ENCODE measurements at places on chromosomes 5 and 9. TPM values are rescaled to one million over a fixed set of nuclear protein-coding genes. Genes with fewer than 3 reads are reported as not detected.

HCN1 gene
- total RNA-seq, result not detected

TTLL11 gene
- 2.0 TPM for total RNA-seq

DNA sequence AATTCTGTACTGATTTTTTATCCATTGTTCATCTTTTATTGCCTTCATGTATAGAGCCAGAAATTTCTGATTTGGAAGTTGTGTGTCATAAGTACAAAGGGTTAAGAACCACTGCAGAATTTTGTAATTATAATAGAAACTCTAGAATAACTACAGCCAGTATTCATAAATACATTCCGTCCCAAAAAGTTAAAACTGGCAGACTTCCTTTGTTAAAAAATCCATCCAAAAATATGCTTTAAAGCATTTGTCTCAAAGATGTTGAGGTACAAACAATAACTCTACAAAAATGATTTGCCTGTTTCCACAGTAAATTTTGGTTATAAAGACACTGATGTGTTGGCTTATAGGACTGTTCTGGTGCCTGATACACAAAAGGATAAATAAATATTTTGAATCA is 436.6 kb downstream of the DTWD2 start:
- no peak for DNase-seq

DNA sequence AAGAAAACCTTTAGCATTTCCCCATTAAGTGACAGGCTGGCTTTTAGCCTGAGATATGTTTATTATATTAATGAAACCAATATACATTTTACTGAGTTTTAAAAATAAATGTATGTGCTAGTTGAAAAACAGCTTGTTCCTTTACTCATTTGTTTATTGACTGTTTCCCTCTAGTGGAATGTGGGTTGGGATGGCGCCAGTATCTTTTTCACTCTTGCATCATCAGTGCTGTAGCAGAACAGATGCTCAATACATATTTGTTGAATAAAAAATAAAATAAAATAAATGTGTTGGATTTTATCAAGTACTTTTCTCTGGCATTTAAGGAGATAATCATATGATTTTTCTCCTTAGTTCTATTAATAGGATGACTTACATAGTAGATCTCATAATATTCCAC is 43.0 kb downstream of the FSTL4 start:
- DNase-seq, result no peak

- DNase-seq, result no peak
Measured at GRCh38 chr9:89872913-89873707, 268.3 kb downstream of the GADD45G start.

DNA sequence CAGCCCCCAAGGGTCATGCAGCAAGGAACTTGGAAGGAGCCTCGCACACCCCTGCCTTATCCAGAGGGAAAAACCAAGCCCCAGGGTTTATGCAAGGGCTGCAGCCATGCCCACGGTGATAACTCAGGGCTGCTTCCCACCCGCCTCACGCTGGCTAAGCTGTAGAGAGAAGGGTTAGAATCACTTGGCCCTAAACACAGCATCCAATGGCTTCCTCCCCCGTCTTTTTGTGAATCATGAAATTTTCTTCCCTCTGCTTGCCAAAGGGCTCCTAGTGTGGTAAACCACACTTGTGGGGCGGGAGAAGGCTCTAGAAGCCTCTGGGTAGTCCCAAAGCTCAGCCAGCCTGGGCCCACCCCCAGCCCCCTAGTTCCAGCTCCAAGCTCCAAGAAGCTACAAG is 55.9 kb upstream of the ORM1 start:
- no peak for DNase-seq

DNA sequence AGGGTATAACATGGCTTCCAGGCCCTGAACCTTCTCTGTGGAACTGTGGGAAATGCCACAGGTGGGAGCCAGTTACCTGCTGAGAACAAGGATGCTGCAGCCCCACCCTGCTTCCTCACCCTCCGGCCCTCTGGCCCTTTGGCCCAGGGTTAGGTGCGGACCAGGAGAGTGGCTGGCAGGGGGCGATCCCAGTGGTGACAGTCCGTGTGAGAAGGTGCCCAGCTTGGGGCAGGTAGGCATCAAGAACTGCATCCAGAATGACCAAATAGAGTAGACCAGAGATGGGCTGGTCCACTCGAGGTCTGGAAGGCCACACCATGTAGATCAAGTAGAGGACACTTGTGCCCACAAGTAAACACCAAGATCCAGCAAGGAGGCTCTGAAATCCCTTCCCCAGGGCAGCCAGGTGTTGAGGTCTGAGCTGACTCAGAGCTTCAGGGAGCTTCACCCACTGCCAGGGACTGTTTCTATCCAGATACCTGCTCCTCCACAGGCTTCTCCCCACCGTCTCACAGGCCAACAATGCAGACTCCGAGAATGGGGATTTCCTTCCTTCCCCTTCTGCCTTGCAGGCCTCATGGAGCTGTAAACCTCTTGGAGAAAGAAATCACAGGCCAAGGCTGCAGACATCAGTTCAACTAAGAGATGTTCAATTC is 61.4 kb upstream of the ZSWIM6 start:
- DNase-seq, result no peak

GLRA1 gene
- total RNA-seq, result not detected

DNA sequence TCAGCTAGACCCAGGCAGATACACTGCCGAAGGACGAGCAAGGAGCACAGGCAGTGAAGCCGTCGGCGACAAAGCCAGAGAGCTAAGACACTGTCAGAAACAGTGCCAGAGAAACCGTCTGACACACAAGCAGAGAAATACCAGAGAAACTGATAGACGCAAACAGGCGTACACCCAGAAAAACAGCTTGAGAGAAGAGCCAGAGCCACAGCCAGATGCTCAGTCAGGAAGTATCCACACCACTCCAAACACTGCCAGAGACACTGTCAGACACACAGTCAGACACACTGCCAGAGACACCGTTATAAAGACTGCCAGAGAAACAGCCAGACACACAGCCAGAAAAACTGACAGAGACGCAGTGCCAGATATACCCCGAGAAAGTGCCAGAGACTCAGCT is 19.1 kb downstream of the CNTFR start:
- no peak for DNase-seq

PCDHB14 gene
- total RNA-seq, result 6.2 TPM

DNA sequence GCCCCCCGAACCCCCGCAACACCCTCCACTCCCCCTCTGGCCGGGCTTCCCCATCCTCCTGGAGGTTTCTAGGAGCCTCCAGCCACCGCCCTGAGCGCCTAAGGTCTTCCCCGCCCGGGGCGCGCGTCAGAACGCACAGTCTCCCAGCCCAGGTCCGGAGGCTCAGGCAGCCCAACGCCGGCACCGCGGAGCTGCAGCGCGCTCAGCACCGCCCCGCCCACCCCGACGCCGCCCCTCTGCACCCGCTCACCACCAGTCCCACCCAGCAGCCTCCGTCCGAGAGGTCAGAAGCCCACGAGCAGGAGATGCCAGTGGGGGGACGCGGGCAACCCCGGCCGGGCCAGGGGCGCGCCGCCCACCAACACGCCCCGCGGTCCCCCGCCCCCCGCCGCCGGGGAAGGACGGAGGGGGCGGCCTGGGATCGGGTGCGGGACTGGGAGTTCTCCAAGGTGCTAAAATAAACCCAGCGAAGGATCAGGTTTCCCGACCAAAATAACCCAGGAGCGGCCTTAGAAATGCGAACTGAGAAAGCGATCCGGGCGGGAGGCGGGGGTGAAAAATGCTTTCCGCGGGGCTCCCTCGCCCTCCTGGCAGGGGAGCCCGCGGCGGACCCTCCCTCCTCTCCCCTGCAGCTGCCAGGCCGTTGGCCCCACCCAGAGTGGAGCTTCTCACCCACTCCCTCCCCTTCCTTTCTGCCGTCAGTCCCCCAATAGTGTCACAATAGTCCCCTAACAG is 6.5 kb upstream of the FAM78A start:
- DNase-seq, result no peak

GRCh38 chr5:32223972-32224609 is 50.0 kb upstream of the GOLPH3 start:
- peak; percentile 30 for DNase-seq

DNA sequence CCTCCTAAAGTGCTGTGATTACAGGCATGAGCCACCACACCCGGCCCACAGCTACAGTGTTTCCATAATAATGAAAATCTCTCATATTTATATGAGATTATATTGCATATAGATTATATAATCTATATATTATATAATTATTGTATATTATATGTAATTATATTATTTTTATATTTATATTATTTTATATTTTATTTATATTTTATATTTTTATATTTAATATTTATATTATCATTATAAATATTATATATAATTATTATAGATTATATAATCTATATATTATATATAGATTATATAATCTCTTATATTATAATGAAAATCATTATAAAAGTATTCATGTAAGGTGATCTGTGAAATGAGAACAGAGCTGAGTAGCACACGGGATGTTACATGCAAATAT is 11.5 kb downstream of the ANKRD18B start:
- DNase-seq, result no peak

DNA sequence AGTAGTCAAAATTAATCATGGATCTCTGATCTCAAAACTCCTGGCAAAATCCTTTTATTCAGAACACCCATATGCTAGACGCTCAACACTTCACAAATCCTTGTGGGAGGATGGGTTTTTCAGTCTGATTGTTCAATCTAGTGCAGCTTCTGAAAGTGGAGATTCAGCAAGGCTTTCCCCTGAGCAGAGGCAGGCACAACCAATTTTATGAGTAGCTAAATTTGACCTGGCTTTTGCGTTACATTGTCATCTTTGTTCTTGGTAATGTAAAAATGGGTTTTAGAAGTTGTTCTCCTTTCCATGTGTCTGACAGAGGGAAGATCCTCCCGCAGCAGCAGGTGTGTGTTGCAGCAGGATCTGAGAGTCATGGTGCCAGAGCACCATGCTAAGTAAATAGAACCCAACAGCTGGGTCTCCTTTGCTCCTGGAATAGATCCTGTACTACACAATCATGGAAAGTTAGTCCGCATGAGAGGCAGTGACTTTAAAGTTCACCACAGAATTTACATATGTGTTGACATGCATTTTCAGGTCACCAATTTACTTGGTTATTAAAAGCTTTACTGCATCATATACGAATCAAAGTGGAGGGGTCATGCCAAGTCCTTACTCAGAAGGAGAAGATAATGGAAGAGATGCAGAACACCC is 70.1 kb upstream of the MEF2C start:
- no peak for DNase-seq

DNA sequence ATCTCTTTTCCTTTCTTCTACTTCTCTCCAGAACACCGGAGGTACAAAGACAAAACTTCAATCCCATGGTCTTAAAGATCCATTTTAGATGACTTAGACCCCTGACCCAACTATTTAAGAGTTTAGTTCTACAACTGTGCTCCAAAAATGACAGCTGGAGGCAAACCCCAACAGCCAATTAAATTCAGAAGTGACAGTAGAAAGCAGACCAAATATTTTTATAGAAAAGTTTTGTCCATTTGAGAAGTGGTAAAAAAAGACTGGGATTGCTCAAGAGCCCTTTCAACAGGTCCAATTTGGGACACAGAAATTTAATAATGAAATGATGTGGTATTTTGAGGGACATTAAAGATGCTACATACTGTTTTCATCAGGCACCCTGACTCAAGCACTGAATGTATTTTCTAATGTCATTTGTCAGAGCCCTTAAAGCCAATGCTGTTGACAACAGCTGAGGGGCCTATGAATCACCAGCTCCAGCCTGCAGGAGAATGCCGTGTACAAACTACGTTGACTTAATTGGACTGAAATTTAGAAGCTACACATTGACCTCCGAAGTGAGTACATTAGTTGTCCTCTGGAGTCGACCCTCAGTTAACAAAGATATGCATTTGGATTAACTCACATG is 147.5 kb upstream of the PIK3R1 start:
- no peak for DNase-seq

DNA sequence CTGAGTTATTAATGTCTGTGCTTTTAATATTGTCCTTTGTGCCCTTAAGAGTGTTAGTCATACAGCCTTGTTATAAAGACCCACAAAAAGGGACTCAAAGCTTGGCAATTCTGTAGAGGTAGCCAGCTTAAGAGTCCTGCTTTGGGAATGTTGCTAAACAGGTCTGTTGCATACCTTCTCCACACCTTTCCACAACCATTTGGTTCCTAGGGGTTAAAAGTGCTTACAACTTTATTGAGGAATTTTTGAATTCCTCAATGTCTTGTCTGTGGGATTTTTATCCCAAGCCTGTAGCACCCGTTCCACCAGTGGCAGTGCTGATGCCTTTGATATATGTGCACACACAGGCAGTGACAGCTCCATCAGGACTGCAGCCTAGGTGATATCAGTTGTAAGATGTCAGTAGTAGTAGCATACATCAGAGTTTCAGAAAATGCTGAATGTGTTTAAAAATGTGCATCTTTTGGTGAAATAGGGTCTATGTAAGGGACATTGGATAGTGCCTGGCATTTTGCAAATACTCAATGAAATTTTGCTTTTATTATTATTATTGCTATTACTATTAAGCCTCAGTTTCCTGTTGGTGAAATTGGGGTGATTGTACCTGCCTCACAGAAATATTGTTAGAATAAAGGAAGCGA is 68.5 kb downstream of the WWC1 start:
- no peak for DNase-seq

PROB1 gene
- total RNA-seq, result not detected

DNA sequence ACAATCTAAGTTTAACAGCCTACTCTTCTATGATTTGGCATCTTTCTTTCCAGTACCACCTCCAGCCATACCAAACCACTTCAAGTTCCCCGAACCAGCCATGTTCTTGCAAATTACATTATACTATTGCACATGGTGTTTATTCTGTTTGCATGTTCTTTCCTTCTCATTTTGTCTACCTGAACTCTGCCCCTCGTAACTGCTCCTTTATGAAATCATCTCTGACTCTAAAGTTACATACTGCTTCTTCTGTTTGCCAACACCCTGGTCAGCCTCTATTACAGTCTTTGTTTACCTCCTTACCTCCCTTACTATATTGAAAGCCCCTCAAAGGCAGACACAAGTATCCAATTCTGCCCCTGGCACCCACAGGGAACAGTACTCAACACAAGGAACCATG is 6.0 kb downstream of the PPP6C start:
- DNase-seq, result no peak

AGXT2 gene
- not detected for total RNA-seq

GRCh38 chr5:30040488-30041118 is 1152.9 kb upstream of the CDH6 start:
- peak; percentile 82 for DNase-seq

GRCh38 chr9:18543406-18544192 is 69.6 kb downstream of the ADAMTSL1 start:
- no peak for DNase-seq

GRCh38 chr9:16871336-16872151 is 1.1 kb upstream of the BNC2 start:
- peak; percentile 17 for DNase-seq

DNA sequence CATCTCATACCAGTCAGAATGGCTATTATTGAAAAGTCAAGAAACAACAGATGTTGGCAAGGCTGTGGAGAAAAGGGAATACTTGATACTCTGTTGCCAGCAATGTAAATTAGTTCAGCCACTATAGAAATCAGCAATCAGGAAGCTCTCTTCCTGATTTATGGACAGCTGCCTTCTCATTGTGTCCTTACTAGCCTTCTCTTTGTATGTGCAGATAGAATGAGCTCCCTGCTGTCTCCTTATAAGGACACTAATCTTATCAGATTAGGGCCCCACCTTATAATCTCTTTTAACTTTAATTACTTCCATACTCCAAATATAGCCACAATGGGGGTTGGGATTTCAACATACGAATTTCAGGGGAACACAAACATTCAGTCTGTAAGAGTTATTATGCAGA is 38.0 kb downstream of the KCNV2 start:
- DNase-seq, result no peak
